Upper lobe of right lung (tissue), 1 donor: ENCODE measurements at places on chromosomes 2 and 18. TPM values are rescaled to one million over a fixed set of nuclear protein-coding genes. Genes with fewer than 3 reads are reported as not detected.

Gene MGAT4A
- total RNA-seq, result 85.8 TPM

Gene INPP1
- 38.1 TPM for total RNA-seq

Gene RPS27A
- total RNA-seq, result 706 TPM

Gene TYMS
- total RNA-seq, result 4.6 TPM

Gene MC4R
- total RNA-seq, result not detected

Gene CNGA3
- 0.17 TPM for total RNA-seq

Gene UNC50
- 53.4 TPM for total RNA-seq

Gene GRP
- not detected for total RNA-seq

Gene ASTL
- not detected for total RNA-seq

Gene LBX2
- total RNA-seq, result 1.8 TPM

Gene PRSS56
- not detected for total RNA-seq

Gene AQP12B
- total RNA-seq, result not detected

Gene ASB1
- total RNA-seq, result 26.6 TPM

Gene RPRM
- total RNA-seq, result 0.26 TPM

Gene EFR3B
- total RNA-seq, result 10.7 TPM

Gene PTRHD1
- 30.7 TPM for total RNA-seq

Gene SANBR
- 11.1 TPM for total RNA-seq

Gene SRD5A2
- not detected for total RNA-seq

Gene LIPG
- total RNA-seq, result 10.2 TPM

Gene CCDC68
- 20.8 TPM for total RNA-seq

Gene ACTR2
- total RNA-seq, result 236 TPM

Gene CHRNA1
- total RNA-seq, result 0.52 TPM

Gene RTKN
- 32.3 TPM for total RNA-seq

Gene RND3
- total RNA-seq, result 32.6 TPM

Gene IGFBP5
- 169 TPM for total RNA-seq

Gene BCL11A
- total RNA-seq, result 10.3 TPM

Gene TUBA3E
- not detected for total RNA-seq
